Mucosa of gallbladder (tissue), 1 donor: ENCODE measurements at places on chromosomes 6 and 20. TPM values are rescaled to one million over a fixed set of nuclear protein-coding genes. Genes with fewer than 3 reads are reported as not detected.

DNA sequence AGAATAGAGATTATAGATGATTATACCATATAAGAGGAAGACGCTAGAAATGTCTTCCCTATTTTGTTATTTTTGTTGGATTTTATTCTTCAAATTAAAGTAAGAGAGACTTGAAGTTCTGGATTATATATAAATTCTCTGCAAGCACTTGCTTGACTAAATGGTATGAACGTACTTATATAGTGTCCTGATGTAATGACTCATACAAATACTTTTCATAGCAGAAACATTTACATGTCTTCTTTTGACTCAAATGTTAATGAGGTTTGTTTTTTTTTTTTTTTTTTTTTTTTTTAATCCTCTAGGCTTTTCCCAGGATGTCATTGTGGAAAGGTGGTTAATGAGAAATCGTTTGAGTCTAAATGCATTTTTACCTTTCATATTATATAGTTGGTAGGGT, 55.0 kb downstream of the PDE7B start:
- DNase-seq = no peak

DNA sequence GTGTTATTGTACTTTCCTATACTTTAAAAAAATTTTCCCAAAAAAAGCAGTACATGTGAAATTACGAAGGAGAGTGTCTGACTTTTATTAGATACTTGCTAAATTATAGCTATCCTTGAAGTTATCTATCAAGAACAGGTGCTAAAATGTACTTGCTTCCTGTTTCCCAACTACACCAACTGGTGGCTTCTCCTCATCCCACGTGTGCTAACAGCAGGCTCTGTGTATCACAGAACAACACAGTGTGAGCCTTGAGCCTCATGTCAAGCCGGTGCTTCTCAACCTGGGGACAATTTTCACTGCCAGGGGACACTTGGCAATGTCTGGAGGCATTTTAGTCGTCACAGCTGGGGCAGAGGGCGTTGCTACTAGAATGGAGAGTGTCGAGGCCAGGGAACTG, 36.2 kb upstream of the CDYL start:
- no peak for DNase-seq

GRCh38 chr6:136153707-136154375, 96.3 kb downstream of the MTFR2 start:
- no peak for DNase-seq

GRCh38 chr20:20824924-20825584, 112.6 kb upstream of the RALGAPA2 start:
- peak; percentile 29 for DNase-seq

RIMS1 gene
- 22.2 TPM for total RNA-seq

RAB44 gene
- total RNA-seq = 0.75 TPM

RIPPLY2 gene
- not detected for total RNA-seq

SAYSD1 gene
- total RNA-seq = 15.9 TPM
